ENCODE measurements at places on chromosomes 13 and 19. TPM values are rescaled to one million over a fixed set of nuclear protein-coding genes. Genes with fewer than 3 reads are reported as not detected.

Gene PPM1N
- total RNA-seq, result 5.0 TPM

- no peak for DNase-seq
These were observed 134.0 kb downstream of the MAB21L1 start for GRCh38 chr13:35342440-35342839.

Gene CCDC8
- 3.9 TPM for total RNA-seq

Gene MEIS3
- total RNA-seq, result 1.9 TPM

Gene FCGBP
- 5.8 TPM for total RNA-seq
